Spinal cord (tissue), 10 donors: ENCODE measurements at places on chromosomes 2 and 18. TPM values are rescaled to one million over a fixed set of nuclear protein-coding genes. Genes with fewer than 3 reads are reported as not detected.
A peak's percentile ranks its signal among the peaks of the same experiment; 100 is the strongest.

- DNase-seq: no peak
These were observed 55.2 kb downstream of the TMEM247 start for GRCh38 chr2:46534589-46534988.

DNA sequence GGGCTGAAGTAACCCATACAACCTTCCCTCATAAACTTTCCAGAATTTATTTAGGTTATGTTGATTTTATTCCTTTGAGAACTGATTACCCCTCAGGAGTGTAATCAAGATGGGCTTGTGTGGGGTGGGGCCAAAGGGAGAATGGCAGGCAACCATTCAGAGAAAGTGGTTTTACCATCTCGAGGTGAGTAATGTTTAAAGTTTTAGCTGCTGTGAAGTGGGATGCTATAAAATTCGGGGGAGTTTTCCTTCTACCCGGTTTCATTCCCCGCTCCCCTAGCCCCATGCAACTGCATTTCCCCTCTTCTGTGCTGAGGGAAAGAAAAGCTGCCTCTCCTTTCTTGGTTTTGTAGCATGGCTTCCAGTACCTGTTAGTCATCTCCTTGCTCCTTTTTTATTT lies 34.7 kb downstream of the MAP4K4 start:
- no peak for DNase-seq

C2orf78 gene
- total RNA-seq: not detected

GRCh38 chr2:236843161-236843968 lies 242.3 kb upstream of the COPS8 start:
- no peak for DNase-seq

NMUR1 gene
- 0.39 TPM for total RNA-seq

DNA sequence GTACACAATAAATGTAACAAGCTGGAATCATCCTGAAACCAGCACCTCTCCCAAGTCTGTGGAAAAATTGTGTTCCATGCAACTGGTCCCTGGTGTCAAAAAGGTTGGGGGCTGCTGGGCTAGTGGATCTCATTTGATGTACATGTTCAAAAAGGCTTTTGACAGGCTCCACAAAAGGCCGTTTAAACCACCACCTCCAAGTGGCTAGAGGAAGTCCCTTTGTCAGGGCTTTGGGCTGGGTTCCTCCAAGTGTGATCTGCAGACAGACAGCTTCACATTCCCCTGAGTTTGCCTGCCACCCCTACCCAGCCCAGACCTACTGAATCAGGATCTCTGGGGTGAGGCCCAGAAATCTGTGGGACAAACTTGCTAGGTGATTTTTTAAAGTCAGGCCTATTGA lies 84.7 kb downstream of the TGFA start:
- DNase-seq: no peak

- DNase-seq: no peak
These were observed 1.5 kb downstream of the IL1B start for GRCh38 chr2:112835061-112835501.

GRCh38 chr2:155846259-155846658 lies 486.3 kb downstream of the NR4A2 start:
- DNase-seq: no peak

GAREM1 gene
- total RNA-seq: 19.7 TPM

- no peak for DNase-seq
These were observed 534 bp upstream of the SOCS6 start for GRCh38 chr18:70288171-70288850.

NEU2 gene
- not detected for total RNA-seq

DNA sequence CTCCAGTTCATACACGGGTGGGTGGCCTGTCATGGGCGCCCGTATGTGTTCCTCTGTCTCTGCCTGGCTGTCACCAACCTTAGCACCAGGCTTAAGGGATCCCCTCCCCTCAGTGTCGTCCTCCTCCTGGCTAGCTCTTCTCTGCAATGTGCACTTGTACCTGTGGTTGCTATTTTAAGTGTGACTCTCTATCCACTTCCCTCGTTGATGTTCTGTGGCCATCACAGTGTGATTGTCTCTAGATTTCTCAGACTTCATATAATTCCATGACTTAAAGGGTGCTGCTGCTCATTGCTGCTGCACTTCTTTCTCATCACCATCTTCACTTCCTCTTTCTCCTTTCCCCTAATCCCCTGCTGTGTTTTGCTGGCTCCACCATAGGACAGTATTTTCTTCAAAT lies 143.4 kb downstream of the EML6 start:
- no peak for DNase-seq

DNA sequence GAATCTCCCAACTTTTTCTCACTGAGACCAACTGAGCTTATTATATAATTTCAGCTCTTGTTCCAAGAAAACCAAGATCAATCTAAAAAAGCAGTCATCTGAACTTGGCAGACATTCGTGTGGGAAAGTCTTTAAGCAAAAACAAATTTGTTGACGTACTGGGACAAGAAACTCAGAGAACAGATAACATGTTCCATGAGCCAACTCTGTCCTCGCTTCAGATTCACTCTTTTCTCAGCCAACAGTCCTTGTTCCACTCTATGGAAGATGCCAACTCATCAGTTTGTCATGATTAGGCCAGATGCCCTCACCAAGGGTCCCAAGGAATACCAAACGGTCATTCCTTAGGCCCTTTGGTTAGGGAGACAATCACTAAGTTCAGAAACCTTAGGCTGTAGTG lies 224.2 kb upstream of the CTAGE1 start:
- no peak for DNase-seq

DNA sequence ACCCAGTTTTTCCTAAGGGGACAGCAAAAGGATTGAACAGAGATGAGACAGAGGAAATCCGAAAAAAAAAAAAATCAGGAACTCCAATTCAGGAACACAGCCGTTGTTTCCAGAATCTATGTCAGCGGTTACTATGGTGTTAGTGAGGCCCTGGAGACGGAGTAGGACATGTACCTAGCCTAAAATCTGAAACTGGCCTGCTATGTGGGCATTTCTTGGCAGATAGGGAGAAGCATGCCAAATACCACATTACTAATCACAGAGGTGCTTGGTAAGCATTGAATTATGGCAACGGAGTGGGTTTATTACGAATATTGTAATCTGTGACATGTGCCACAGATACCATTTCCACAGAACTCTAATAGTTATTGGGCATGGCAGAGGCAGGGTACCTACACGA lies 530.6 kb downstream of the CCDC85A start:
- peak; percentile 9 for DNase-seq

DNA sequence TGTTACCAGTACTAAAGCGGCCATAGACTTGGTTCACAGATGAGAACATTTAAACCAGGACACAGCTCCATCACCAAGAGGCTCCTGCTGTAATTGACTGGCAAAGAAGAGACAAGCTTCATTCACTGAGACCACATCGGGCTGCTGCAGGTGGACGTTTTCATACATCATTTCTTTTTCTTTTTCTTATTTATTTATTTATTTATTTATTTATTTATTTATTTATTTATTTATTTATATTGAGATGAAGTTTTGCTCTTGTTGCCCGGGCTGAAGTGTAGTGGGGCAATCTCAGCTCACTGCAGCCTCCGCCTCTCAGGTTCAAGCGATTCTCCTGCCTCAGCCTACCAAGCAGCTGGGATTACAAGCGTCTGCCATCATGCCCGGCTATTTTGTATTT lies 33.6 kb upstream of the PDCL3 start:
- DNase-seq: no peak

NFE2L2 gene
- 62.9 TPM for total RNA-seq

GRCh38 chr2:204901591-204901990 lies 356.3 kb downstream of the PARD3B start:
- no peak for DNase-seq

DNA sequence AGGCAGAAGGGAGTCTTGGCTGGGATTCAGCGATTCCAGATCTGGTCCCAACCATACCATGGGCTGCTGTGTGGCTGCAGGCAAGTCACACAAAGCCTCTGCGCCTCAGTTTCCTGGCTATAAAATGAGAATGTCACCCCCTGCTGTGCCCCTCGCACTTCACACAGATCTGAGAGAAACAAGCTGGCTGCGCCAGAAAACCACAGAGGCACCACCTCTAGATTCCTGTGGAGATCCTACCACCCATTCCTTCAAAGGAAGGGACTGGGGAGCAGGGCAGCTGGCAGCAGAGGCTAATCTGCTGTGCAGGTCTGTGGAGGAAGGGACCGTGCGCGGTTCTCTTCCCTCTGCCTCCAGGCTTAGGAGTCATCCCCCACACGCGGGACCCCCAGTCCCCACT lies 19.8 kb downstream of the NEURL3 start:
- no peak for DNase-seq

- no peak for DNase-seq
These were observed 83.8 kb downstream of the ATL2 start for GRCh38 chr2:38293152-38293865.

DNA sequence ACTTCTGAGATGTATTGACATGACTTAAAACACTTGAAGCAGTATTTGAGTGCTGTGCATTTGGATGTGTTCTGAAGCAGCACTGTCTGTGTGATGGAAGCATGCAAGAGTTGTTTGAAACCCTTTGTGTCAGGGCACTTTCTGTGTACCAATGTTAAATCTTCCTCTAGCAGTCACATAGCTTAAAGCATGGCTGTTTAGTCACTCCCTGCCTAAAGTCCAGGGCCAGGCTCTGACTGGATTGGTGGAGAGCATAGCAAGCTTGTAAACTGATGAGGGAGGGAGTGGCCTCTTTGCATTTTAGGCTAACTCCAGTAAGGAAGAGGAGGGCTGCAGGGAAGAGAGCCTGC lies 73.5 kb downstream of the MYO1B start:
- DNase-seq: peak; percentile 27

DNA sequence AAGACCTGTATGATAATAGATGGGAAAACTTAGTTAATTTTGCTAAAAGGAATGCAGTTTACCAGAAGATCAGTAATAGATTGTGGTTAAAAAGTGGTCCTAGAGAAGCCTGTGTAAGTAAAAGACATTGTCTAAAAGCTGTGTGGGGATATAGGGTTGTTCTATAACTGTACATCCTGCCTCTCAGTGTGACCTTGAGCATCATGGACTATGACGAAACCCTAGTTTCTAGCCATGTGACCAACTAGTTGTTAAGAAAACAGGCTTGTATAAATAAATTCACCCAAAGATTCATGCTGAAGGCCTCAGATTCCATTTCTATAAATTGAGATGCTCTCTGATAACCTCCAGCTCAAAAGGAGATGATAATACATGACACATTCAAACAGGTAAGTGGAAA lies 160.7 kb downstream of the IKZF2 start:
- no peak for DNase-seq

GRCh38 chr18:80034852-80035406 lies 695 bp downstream of the RBFA start:
- DNase-seq: no peak

AQP4 gene
- 1,006 TPM for total RNA-seq

IL1R2 gene
- total RNA-seq: not detected

LONRF2 gene
- total RNA-seq: 17.0 TPM

CHRNG gene
- total RNA-seq: 0.06 TPM

GRCh38 chr2:215811409-215812345 lies 201.7 kb downstream of the MREG start:
- no peak for DNase-seq

HDAC4 gene
- 25.6 TPM for total RNA-seq

CAPN14 gene
- 0.28 TPM for total RNA-seq

C2orf72 gene
- 23.0 TPM for total RNA-seq

DNA sequence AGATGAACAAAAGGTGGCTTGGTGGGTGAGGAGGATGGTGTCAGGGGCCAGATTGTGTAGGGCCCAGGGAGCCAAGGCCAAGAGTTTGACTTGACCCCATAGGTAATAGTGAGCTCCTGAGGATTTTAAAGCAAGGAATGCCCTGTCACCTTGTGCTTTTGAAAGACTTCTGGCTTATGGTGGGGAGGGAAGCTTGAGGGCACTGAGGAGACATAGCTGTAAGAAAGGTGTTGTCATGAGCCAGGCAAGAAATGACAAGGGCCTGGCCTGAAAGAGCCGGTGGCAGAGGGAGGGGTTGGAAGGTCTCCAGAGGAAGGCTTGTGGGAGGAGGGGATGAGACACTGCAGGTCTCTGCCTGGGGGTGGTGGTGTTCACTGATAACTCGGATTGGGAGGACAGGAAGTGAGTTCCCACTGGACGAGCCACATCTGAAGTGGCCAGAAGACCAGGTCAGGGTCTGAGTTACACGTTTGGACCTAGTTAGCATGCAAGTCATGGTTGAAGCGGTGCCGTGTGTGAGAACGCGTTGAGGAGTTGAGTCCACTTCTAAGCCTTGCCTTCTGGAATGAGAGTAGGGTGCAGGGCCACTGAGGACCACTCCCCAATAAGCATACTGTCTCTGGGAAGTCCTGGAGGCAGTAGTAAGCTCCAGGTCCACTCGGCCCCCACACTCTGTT lies 64.3 kb downstream of the TET3 start:
- DNase-seq: no peak

DNA sequence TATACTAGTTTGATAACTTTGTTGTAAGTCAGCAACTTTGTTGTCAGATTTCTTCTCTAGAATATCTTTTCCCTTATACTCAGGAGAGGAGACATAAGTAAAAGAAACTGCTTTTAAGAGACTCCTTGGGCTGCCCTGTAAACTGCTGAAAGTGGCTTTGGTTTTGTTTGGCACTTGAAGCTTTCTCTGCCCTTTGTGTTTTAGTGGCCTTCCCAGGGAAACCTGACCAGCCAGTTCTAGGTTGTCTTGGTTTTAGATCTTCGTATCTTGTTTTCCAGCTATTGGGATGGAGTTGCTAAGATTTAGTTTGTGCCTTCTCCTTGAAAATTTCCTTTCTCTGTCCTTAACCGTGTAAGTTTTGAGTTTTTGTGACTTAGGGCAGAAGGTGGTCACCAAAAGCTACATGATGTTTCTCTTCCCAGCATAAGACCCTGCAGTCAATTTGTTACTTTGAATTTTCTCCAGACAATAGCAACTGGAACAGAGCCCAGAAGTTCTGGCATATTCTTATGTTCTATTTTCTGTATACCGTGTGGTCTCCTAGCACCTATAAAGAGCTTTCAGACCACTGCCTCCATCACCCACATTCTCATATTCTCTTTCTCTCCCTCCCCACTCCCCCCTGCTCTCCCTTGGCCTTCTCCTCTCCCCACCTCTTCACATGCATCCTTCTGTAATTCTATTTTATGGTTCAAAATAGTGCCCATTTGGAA lies 81.1 kb downstream of the BOLA3 start:
- peak; percentile 43 for DNase-seq

- DNase-seq: no peak
These were observed 101.5 kb downstream of the ALPK2 start for GRCh38 chr18:58527285-58527951.

TMEM37 gene
- 0.69 TPM for total RNA-seq

MZT2A gene
- 31.6 TPM for total RNA-seq

GRCh38 chr2:26302846-26303245 lies 43.1 kb upstream of the SELENOI start:
- no peak for DNase-seq

DPP4 gene
- 15.7 TPM for total RNA-seq

CD8B2 gene
- total RNA-seq: 0.28 TPM

- DNase-seq: no peak
These were observed 79.2 kb downstream of the KIAA2012 start for GRCh38 chr2:202152104-202152715.

RMC1 gene
- 22.5 TPM for total RNA-seq
